Stimulated activated CD4-positive, alpha-beta T cell treated with anti-CD3 and anti-CD28 coated beads, Interleukin-1b, Interleukin-23, amount 100 ng/mL, for 24 hours (primary cell): ENCODE measurements at places on chromosomes 3 and 15.

DNA sequence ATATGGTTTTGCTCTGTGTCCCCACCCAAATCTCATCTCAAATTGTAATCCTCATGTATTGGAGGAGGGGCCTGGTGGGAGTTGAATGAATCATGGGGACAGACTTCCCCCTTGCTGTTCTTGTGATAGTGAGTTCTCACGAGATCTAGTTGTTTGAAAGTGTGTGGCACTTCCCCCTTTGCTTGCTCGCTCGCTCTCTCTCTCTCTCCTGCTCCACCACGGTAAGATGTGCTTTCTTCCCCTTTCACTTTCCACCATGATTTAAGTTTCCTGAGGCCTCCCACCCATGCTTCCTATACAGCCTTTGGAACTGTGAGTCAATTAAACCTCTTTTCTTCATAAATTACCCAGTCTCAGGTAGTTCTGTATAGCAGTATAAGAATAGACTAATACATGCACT lies 60.7 kb downstream of the GSK3B start:
- no peak for DNase-seq

DNA sequence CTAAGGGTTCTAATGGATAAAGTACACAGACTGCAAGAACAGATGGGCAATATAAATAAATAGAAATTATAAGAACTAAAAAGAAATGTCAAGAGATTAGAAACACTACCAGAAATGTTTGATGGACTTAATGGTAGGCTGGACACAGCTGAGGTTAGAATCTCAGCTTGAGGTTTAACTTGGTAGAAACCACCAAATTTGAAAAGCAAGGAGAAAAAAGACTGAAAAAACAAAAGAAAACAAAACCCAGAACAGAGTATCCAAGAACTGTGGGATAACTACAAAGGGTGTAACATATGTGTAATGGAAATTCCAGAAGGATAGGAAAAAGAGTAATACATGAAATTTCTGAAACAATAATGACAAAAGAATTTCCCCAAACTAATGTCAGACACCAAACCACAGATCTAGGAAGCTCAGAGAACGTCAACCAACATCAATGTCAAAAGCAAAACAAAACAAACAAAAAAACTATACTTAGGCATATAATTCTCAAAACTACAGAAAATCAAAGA lies 35.0 kb downstream of the RFX7 start:
- no peak for DNase-seq

DNA sequence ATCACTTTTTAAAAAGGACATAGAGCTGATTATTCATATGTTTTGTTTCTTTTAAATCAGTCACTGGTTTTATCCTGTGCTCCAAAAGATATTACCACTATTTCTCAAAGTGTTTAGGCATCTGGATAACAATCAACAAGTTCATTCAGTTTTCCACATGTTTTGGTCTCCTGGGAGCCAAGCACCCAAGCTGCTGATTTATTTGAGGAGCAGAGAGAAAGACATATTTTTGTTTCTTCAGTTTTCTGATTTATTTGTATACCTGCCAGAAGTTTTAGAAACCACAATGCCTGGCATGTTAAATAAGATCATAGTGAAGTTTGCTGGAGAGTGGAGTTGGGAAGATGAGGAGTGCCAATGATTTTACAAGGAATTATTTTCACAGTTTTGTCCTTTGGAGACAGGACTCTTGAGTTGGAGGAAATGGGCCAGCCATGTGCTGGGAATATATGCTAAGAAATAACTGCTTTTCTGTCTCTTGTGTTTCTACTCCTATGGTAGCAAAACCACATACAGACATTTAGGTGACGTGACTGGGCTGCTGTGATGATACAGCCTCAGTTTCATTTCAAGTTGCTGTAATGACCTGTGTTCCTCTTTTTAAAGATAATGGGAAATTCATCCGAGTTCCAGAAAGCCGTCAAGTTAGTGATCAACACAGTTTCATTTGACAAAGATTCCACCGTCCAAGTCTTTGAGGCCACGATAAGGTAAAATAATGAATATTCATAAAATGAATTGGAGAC lies 11.7 kb downstream of the EDEM1 start:
- DNase-seq, result no peak

DNA sequence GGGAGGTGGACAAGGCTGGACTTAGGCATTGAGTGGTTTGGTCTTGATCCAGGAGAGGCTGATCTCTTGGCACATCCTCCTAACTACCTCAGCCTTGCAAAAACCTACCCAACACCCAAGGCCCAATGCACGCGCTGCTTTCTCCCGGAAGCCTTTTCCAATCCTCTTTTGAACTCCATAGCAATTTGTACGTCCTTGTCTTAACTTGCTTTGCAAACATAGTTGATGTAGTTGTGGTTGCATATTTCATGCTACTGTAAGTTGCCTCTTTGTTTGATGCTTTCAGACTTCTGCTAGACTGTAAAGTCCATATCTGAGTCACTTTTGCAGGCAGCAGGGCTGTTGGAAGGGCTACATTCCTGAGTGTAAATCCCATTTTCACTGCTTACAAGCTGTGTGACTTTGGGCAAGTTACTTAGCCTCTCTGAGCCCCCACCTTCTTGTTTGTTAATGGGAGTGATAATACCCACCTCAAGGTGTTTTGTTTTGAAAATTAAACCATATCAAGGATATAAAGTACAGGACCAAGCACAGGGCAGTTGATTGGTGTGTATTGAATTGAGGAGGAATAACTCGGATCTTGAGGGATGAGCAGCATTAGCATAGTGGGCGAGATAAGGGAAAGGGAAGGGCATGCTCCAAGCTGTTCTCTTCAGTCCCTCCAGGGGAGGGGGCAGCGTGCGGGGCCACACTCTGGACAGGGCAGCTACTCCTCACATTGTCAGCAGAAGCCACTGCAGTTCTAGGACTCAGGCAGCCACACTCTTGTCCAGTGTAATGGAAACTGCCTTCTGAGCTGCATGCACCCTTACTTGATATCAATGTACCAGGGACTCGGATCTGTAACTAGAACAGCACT lies 28.8 kb downstream of the SIAH2 start:
- DNase-seq, result no peak

DNA sequence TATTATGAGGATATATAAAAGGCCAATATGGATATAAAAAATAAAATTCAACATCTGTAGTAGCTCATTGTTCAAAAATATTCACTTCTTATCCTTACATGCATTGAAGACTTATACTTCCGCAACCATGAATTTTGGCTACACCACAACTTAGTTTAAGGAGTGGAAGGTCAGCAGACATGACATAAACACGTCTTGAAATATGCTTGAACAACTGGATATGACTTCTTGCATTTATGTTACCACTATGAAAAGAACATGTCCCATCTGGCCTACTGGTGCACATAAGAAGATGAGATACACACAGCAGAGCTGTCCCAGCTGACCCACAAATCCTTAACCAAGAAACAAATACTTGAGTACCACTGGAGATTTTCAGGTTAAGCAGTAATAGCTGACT lies 52.1 kb downstream of the MYO9A start:
- no peak for DNase-seq

DNA sequence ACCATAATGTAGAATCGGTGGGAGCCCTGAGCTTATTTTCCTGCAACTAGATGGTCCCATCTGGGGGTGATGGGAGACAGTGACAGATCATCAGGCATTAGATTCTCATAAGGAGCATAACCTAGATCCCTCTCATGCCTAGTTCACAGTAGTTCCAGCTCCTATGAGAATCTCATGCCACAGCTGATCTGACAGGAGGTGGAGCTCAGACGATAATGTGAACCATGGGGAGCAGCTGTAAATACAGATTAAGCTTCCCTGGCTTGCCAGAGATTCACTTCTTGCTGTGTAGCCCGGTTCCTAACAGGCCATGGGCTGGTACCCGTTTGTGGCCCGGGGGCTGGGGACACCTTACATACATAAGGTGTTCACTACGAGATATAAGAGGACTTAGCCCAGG lies 67.5 kb upstream of the LRRFIP2 start:
- DNase-seq, result no peak

DNA sequence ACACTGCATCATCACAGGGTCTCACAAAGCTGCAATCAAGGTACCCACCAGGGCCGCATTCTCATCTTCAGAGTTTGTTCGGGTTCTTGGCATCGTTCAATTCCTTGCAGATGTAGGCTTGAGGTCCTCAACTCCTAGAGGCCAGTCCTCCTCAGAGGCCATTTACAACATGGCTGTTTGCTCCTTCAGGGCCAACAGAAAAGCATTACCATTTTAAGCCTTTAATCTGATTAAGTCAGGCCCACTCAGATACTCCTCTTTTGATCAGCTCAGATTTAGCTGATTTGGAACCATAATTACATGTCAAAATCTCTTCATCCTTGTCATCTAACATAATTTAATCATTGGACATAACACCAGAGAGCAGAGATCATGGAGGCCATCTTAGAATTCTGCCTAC lies 55.4 kb downstream of the BFSP2 start:
- DNase-seq, result no peak

- no peak for DNase-seq
These were observed 268.0 kb downstream of the NR2F2 start for GRCh38 chr15:96598514-96598913.

DNA sequence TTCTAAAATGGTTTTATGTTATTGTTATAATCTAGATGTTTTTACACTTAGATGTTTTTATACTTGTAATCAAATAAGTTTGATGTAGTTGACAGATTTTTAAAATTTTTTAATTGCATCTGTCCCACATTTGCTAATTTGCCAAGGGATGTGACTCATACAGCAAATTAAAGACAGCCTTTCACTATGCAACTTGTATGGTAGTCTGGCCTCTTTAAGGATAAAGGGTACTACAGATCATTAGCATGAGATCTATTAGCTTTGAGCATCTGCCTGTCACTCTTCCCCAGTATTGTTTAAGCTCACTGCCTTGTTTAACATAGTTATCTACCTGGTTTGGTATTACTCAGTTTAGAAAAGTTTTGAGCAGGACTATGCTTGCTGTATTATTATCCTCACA lies 83.0 kb downstream of the NPTN start:
- no peak for DNase-seq

DNA sequence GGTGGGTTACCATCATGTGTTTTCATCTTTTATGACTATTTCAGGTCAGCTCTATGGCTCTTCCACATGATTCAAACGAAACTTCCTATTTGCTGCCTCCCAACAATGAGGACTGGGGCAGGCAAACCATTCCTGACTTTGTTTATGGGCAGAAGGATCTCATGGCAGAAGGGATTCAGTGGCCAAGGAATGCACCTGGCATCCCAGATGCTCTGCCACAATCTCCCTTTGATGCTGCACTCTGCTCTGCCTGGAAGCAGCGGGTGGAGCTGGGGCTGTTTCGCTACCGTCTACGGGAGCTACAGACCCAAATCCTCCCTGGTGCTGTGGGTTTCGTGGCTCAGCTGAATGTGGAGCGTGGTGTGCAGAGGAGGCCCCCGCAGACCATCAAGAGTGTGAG lies 6.8 kb downstream of the GDPGP1 start:
- DNase-seq, result no peak

DNA sequence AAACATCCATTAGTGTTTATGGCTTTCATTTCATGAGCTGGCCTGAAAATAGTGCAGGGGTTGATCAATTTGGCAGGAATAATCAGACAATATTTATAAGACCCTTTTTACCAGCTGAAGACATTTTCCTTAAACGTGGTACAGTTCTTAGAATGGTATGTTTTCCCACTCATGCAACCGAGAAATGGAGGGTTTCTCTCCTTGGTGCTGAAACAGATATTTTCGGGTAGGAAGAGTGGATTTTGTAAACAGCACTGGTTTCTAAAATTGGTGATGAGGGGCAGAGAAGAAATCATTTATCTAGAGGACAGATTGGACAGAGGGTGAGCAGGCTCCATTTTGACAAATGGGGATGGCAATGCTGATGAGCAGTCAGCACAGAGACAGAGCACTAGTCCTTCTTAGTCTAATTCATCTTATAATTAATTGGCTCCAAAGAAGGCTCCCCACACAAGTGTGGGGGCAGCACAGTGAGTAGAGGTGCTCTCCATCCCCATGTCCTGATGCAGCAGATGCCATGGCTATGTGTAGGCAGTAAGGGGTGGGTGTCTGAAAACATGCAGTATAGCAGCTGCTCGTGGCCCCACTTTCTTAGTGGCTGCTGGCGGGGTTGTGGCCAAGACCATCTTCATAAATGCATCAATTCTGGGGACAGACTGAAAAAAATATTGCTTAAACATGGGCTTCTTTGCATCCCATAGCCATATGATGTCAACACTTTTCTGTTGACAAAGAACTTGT lies 18.1 kb upstream of the SLC7A14 start:
- no peak for DNase-seq

GRCh38 chr3:69371816-69372215 lies 14.1 kb downstream of the FRMD4B start:
- no peak for DNase-seq

GRCh38 chr3:13161771-13162535 lies 88.7 kb upstream of the IQSEC1 start:
- DNase-seq, result no peak

DNA sequence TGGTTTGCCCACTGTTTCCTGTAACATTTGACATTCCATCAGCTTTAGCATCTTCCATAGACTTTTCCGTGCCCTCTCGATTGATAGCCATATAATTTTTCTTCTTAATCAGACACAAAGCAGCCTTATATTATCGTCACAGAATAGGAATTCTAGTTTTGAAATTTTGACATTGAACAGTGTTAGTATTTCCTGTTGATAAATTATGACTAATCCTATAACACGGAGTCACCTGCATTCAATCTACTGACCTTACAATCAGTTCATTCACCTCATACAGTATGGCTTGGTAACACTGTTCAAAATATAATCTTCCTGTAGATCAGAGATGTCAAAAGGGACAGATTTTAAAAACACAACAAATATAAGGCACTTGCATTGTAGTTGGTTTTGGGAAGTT lies 423.7 kb downstream of the C3orf38 start:
- DNase-seq, result no peak
